Tibial artery (tissue), 4 donors: ENCODE measurements at places on chromosomes 11 and 22.

GRCh38 chr11:81484196-81484595, 1249.5 kb downstream of the FAM181B start:
- H3K27ac ChIP-seq, result no peak overlapping the region
- H3K4me3 ChIP-seq, result no peak overlapping the region
- no peaks in the 10 kb centered on the region for H3K36me3 ChIP-seq
- no peaks in the 10 kb centered on the region for H3K4me1 ChIP-seq
- DNase-seq, result no peak
- no peaks in the 10 kb centered on the region for H3K27me3 ChIP-seq

- no peak overlapping the region for H3K27ac ChIP-seq
- DNase-seq, result no peak
- no peaks in the 10 kb centered on the region for H3K4me1 ChIP-seq
Observed at GRCh38 chr11:19426756-19427403, 186.1 kb upstream of the E2F8 start.

- no peak overlapping the region for H3K4me3 ChIP-seq
- no peaks in the 10 kb centered on the region for H3K4me1 ChIP-seq
- no peaks in the 10 kb centered on the region for H3K27me3 ChIP-seq
- no peaks in the 10 kb centered on the region for H3K36me3 ChIP-seq
- H3K27ac ChIP-seq, result no peak overlapping the region
Observed at GRCh38 chr11:77172666-77172982, 44.6 kb downstream of the MYO7A start.

- peak overlapping the region; percentile 46 for H3K27ac ChIP-seq
- no peak for DNase-seq
- H3K4me3 ChIP-seq, result no peak overlapping the region
- no peaks in the 10 kb centered on the region for H3K27me3 ChIP-seq
Observed at GRCh38 chr11:12051287-12051662, 42.8 kb upstream of the DKK3 start.

DNA sequence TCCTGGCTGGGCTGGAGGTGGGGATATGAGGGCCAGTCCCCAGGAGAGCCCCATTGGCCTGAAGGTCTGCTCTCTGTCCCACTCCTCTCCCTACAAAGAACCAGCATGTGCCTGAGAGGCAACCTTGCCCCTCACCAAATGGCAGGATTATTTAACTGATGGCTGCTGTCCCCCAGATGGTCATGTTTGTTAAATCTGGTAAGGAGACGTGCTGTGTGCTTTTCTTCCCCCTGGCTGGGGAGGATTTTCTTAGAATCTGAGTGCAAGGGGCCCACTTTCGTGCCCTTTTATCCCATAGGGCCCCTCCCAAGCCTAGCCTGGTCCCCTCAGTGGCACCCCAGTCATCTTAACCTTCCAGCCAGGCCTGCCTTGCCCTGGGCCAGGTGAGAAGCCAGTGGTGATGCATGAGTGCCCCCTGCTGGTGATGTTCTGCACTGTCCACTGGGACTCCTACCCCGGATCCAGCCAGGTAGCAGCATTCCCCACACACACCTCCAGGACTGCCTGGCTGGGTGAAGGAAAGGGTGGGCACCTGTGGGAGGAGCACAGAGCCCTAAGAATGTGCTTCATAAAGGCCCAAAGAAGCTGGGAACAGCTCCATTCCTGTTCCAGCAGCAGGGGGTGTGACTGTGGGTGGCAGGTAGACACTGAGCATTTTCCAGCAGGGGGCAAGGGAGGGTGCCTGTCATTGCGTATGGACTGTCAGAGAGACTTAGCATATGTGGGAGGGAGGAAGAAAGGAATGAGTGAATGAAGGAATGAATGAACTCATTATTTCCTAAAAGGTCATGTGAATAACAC, 28.9 kb downstream of the MFNG start:
- H3K4me3 ChIP-seq, result no peak overlapping the region
- peaks cover 7% of the 10 kb centered on the region for H3K4me1 ChIP-seq
- H3K27me3 ChIP-seq, result peaks cover 68% of the 10 kb centered on the region
- H3K36me3 ChIP-seq, result no peaks in the 10 kb centered on the region

GRCh38 chr11:23100726-23101125, 240.5 kb upstream of the CCDC179 start:
- H3K36me3 ChIP-seq, result no peaks in the 10 kb centered on the region
- H3K27me3 ChIP-seq, result no peaks in the 10 kb centered on the region
- H3K27ac ChIP-seq, result no peak overlapping the region
- DNase-seq, result no peak

GRCh38 chr11:60795291-60795690, 10.2 kb downstream of the MS4A10 start:
- H3K36me3 ChIP-seq, result no peaks in the 10 kb centered on the region
- DNase-seq, result no peak
- no peak overlapping the region for H3K27ac ChIP-seq

DNA sequence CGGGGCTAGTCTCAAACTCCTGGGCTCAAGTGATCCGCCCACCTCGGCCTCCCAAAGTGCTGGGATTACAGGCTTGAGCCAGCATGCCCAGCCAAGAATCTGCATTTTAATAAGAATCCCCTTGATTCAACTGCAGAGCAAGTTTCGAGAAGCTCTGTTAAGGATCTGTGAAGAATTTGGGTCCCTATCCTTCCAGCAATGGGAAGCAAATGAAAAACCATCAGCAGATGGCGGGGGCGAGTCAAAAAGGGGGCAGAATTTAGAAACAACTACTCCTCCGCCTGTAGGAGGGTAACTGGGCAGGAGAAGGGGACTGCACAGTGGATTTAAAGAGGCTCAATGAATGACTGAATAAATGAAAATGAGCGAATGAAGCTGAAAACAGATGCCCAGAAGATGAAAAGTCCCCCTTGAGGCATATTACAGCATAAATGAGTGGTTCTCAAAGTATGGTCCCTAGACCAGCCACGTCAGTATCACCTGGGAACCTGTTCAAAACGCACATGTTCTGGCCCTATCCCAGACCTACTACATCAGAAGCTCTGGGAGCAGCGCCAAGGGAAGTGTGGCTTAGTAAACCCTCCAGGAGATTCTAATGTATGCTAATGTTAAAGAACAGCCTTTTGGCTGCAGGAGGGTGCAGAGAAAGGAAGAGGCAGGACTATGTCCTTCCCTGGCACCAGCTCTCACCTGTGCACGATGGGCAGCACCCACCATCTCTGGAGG, 15.0 kb downstream of the VWCE start:
- DNase-seq, result no peak
- H3K27me3 ChIP-seq, result no peaks in the 10 kb centered on the region
- no peaks in the 10 kb centered on the region for H3K36me3 ChIP-seq
- no peaks in the 10 kb centered on the region for H3K4me1 ChIP-seq
- H3K4me3 ChIP-seq, result no peak overlapping the region
- H3K27ac ChIP-seq, result no peak overlapping the region

GRCh38 chr22:32997295-32997694, 60.9 kb downstream of the SYN3 start:
- no peak overlapping the region for H3K27ac ChIP-seq
- no peak overlapping the region for H3K4me3 ChIP-seq
- H3K36me3 ChIP-seq, result no peaks in the 10 kb centered on the region
- no peak for DNase-seq
- no peaks in the 10 kb centered on the region for H3K27me3 ChIP-seq

DNA sequence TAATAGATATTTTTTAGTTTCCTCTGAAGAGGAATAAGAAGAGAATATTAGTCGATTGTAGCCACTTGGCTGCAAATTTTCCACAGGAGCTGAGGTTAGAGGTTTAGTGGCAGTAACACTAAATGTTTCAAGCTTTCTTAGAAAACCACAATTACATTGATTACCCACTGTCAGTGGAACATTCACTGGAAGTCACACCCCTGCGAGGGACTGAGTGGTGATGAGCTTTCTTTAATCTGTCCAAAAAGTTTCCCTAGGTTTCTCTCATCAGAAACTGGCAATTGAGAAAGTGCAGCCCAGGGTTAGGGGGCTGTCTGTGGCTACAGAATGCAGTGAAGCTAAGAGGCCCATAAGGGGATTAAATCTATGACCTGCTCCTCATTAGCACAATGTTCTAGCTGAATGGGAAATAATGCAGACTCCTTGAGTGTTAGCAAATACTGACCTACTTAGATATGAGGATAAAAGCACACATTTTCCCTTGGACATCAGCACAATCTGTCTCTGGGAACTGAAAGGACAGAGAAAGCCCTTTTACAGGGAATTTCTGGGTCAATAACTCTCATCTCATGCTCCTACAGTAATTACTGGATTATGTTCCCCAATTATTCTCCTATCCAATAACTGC, 189.5 kb downstream of the FAM76B start:
- no peaks in the 10 kb centered on the region for H3K27me3 ChIP-seq
- no peaks in the 10 kb centered on the region for H3K36me3 ChIP-seq
- H3K27ac ChIP-seq, result no peak overlapping the region
- no peak for DNase-seq

DNA sequence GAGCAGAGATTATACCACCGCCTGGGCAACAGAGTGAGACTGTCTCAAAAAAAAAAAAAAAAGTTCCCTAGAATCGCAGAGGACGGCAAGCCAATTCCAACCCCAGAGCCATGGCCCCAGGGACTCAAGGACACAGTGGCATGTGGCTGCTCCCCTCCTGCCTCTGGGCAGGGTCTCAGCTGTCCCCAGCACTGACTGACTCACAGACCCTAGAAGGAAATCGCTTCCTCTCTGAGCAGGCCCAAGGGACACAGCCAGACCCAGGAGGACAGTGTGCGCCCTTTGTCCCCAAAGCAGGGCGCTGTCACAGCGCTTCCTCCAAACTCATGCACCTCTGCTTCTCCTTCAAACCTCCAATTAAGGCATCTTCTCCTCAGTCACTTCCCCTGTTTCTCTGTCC, 2.3 kb downstream of the PACSIN3 start:
- peaks cover 34% of the 10 kb centered on the region for H3K4me1 ChIP-seq
- no peak for DNase-seq
- H3K27me3 ChIP-seq, result no peaks in the 10 kb centered on the region
- peak overlapping the region; percentile 97 for H3K27ac ChIP-seq
- peaks cover 10% of the 10 kb centered on the region for H3K36me3 ChIP-seq

- H3K36me3 ChIP-seq, result no peaks in the 10 kb centered on the region
- H3K4me3 ChIP-seq, result no peak overlapping the region
- no peak overlapping the region for H3K27ac ChIP-seq
- no peaks in the 10 kb centered on the region for H3K27me3 ChIP-seq
- H3K4me1 ChIP-seq, result no peaks in the 10 kb centered on the region
Observed at GRCh38 chr11:101848262-101848661, 66.5 kb upstream of the CEP126 start.

DNA sequence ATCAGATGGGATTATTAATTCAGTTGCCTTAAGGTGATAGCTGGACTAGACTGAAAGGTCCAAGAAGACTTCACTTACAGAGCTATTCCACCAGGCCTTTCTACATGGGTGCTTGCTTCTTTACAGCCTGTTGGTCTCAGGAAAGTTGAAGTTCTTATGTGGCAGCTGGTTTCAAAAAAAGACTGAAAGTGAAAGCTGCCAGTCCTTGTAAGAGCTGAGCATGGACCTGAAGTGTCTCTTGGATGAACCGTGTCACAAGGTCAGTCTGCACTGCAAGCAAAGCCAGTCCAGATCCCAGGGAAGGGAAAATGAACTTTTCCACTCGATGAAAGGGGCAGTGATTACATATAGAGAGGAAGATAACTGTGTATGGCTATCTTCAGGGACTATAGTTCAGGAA, 201.5 kb upstream of the LUZP2 start:
- peaks cover 5% of the 10 kb centered on the region for H3K4me1 ChIP-seq
- no peak overlapping the region for H3K27ac ChIP-seq
- no peak overlapping the region for H3K4me3 ChIP-seq
- no peaks in the 10 kb centered on the region for H3K27me3 ChIP-seq

GRCh38 chr11:18527512-18527911, 770 bp upstream of the TSG101 start:
- H3K36me3 ChIP-seq, result no peaks in the 10 kb centered on the region
- no peak for DNase-seq
- peaks cover 1% of the 10 kb centered on the region for H3K4me1 ChIP-seq
- H3K27me3 ChIP-seq, result no peaks in the 10 kb centered on the region

DNA sequence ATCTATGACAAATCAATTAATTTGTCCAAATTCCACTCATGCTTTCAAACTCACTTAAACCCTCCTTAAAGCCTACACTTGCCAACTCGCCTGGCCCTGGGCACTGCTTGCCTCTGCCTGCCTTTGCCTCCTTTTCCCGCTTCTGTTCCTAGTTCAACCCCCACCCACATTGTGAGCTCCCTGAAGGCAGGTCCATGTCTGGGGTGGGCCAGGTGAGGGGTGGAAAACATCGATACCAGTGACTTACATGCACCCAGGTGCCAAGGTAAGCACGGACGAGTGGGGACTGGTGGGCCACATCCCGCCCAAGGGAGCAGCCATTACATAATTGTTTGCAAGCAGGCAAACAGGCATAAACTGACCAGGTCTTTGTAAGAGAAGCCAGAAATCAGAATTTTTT, 146.2 kb downstream of the ST3GAL4 start:
- no peak for DNase-seq
- no peak overlapping the region for H3K4me3 ChIP-seq
- no peaks in the 10 kb centered on the region for H3K36me3 ChIP-seq
- no peaks in the 10 kb centered on the region for H3K4me1 ChIP-seq

DNA sequence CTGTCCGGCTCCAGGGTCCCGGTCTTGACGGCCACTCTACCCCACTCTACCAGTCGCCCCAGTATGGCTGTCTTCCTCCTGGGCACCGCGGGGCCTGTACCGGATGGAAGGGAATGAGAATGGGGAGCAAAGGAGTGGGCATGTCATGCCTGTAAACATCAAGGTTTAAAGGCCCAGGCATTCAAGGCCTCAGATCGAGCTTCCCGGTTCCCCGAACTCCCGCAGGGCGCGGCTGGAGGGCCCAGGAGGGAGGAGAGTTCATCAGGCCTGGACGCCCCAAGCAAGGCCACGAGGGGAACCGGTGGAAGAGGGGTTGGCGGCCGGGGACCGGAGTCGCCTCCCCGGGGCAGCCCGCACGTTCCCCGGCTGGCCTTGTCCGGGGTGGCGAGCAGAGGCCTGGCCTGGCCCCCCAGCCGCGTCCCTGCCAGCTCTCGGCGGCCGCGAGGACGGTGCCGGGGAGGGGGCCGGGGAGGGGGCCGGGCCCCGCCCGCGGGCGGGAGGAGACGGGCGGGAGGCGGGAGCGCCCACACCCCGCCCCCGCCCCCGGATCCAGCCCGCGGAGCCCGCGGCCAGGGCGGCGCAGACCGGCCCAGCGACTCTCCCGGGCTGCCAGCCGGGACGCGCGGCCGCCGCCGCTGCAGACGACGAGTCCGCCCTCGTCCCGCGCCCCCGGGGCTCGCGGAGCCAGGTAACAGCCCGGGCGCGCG, at the start of gene CDC42EP1:
TSS of gene CDC42EP1 (plus strand) at position 580 of the 707 bp plus-strand sequence. CDS start 5,870 bp downstream, outside the sequence.
- H3K4me3 ChIP-seq, result peak within 1 kb of the TSS; percentile 93
- peaks cover 45% of the 10 kb centered on the region for H3K4me1 ChIP-seq
- no peaks in the 10 kb centered on the region for H3K27me3 ChIP-seq

GRCh38 chr22:49979587-49980264, 19.2 kb downstream of the PIM3 start:
- H3K4me1 ChIP-seq, result no peaks in the 10 kb centered on the region
- peaks cover 33% of the 10 kb centered on the region for H3K27me3 ChIP-seq
- H3K4me3 ChIP-seq, result no peak overlapping the region
- H3K27ac ChIP-seq, result no peak overlapping the region

GRCh38 chr11:88363648-88364065, 26.1 kb upstream of the CTSC start:
- no peaks in the 10 kb centered on the region for H3K27me3 ChIP-seq
- no peak overlapping the region for H3K27ac ChIP-seq

GRCh38 chr11:109946322-109946846, 146.8 kb upstream of the ZC3H12C start:
- peak; percentile 88 for DNase-seq
- peak overlapping the region; percentile 20 for H3K27ac ChIP-seq
- no peaks in the 10 kb centered on the region for H3K36me3 ChIP-seq

- H3K4me1 ChIP-seq, result no peaks in the 10 kb centered on the region
- H3K27ac ChIP-seq, result no peak overlapping the region
- no peaks in the 10 kb centered on the region for H3K36me3 ChIP-seq
- no peaks in the 10 kb centered on the region for H3K27me3 ChIP-seq
- no peak overlapping the region for H3K4me3 ChIP-seq
- no peak for DNase-seq
Observed at GRCh38 chr22:19604711-19605268, 80.6 kb upstream of the CLDN5 start.
